Stimulated activated CD8-positive, alpha-beta memory T cell treated with anti-CD3 and anti-CD28 coated beads, Interleukin-7, amount 100 ng/mL, for 1 hour (primary cell): ENCODE measurements at places on chromosomes 2 and 18.

DNA sequence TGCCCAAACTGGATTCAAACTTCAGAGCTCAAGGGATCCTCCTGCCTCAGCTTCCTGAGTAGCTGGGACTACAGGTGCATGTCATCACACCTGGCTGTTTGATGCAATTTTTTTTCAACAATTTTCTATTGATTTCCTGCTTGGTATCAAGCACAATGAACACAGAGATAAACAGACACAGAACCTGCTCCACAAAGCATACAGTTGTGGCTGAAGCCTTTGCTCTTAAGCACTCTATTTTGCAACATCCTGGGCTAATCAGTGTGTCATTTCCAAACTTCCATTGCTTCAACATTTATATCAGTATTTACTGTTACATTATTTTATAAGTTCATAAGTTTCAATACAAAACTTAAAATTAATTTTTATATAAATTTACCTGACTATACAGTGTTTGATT, 79.4 kb downstream of the NEB start:
- no peak for DNase-seq

GRCh38 chr18:56326336-56327072, 311.9 kb downstream of the TXNL1 start:
- DNase-seq = no peak

GRCh38 chr2:166610180-166610912, 116.3 kb upstream of the SCN7A start:
- DNase-seq = no peak

- no peak for DNase-seq
Observed at GRCh38 chr18:25145731-25146511, 206.0 kb downstream of the ZNF521 start.

- no peak for DNase-seq
Observed at GRCh38 chr2:23445450-23445868, 60.5 kb downstream of the KLHL29 start.

DNA sequence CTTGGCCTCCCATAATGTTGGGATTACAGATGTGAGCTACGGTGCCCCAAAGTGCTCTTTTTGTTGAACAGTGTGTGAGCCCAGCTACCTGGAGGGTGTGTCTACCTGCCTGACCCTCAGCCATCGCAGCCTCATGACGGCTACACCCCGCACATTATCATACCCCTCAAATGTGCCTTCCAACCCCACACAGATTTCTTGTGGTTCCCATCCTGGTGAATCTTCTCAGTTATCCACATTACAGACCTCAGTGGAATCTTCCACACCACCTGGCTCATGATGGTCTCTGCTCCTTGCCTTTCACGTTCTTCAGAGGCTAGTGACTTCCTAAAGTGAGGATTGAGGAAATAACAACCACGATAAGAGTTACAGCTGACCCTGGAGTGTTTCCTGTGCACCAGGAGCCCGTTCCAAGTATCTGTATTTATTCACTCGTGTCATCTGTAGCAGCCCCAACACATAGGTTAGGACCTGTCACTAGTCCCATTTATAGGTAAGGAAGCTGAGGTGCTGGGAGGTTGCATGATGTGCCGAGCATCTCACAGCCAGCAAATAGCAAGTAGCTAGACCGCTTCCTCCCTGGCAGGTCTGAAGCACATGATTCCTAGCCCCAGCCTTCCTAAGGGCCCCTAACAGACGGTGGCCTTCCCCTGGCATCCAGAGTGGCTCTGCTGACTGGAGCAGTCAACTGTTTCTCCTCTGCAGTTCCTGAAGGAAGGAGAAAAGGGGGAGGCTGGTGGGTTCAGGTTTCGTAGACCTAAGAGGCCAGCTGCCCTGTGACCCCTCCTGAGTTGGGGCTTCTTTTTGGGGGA, 47.3 kb downstream of the TCF7L1 start:
- DNase-seq = no peak
